ENCODE measurements at places on chromosomes 3 and 15.

DNA sequence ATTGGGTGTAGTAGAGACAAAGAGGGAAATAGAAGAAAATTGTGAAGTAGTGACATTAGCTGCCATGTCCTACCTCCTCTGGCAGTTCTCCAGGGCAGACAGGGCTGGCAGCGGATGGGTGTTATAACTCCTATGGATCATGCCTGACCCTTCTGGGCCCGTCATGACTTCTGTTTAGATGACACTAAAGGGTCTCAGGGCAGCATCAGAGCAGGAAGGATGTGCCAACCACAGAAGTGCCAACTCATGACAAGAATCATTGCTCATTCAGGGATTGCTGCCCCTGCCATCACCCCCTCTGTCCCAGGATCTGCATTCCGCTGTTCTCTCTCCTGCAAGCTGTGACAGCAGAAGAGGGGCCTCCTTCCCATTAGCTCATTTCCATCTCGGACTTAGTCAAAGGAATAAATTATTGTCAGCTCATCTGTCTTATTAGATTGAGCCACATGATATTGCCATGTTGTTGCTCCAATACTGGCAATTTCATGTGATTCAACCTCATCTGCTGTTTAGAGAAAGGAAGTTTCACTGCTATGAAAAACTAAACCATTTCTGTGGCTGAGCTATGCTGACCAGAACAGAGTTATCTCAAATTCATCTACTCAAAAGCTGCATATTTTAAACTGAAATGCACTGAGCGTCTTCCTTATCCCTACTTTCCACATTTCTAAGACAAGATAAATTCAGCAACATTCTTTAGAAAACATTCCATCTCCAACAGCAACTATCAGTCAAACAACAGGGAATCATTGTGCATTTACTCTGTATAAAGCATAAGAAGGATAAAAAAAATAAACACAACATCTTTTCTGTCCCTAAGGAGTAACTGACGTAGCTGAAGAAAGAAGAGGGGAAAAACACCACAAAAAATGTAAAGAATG lies 271.6 kb downstream of the FHIT start:
- no peak for DNase-seq

DNA sequence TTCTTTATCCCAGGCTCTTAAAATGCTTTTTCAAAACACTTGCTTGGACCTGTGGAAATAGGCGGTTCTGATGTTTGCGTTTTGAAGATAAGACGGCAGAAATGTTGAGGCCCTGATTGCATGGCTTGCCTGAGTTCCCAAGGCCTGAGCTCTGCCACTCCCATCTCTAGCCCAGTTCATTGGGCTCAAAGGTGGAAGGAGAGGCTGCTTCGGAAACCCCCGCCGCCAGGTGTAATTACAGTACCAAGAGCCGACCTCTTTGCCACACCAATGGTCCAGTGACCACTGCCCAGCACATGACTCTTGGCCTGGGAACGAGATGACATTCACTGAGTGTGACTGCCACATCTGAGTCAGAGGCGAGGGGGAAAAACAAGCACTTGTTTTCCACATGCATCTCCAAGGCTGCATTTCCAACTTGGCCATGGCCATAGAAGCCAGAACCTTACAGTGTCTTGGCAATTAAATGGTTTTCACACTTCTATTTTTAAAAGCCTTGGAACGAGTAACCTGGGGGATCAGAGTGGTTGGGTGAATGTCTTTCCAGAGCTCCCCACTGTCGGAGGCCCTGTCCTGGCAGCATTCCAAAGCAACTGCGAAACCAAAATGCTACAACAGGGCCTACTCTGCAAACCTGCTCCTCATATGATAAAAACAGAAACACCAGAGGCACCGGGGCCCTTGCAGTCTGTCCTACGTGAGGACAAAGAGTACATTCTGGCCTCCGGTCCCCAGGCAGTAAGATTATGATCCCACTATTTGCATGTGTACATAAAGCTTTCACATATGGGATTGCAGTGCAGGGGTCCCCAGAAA lies 63.8 kb upstream of the CGNL1 start:
- DNase-seq = no peak

DNA sequence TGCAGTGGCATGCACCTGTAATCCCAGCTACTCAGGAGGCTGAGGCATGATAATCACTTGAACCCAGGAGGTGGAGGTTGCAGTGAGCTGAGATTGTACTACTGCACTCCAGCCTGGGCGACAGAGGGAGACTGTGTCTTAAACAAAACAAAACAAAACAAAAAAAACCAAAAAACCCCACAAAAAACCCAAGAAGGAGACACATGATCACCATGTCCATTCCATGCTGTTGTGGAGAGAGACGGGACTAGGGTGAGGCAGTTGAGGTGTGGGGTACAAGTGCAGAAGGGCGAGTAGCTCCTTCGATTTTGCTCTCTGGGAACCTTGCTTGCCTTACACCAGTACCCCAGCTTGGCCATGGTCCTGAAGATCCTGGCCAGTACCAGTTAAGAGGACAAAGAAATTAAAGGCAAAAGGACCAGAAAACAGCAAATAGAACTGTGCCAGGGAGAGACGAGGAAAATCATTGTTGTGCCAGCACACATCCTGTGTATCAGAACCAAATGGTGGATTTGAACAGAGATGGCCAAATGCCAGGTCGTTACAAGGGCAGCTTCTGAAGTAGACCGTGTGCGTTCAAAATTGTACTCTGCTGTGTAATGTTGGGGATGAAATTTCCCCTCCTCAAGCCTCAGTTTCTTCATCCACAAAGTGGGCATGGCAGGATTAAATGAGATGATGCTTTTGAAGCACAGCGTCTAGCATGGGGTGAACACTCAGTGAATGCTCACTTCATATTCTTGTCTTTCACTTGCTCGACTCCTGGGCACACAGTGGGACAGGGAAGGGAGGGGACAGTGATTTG lies 42.9 kb upstream of the CTSH start:
- DNase-seq = no peak

- DNase-seq = no peak
These were observed 60.3 kb downstream of the CHRD start for GRCh38 chr3:184440151-184440550.

- no peak for DNase-seq
These were observed 18.0 kb downstream of the LRRK1 start for GRCh38 chr15:100937171-100937570.

DNA sequence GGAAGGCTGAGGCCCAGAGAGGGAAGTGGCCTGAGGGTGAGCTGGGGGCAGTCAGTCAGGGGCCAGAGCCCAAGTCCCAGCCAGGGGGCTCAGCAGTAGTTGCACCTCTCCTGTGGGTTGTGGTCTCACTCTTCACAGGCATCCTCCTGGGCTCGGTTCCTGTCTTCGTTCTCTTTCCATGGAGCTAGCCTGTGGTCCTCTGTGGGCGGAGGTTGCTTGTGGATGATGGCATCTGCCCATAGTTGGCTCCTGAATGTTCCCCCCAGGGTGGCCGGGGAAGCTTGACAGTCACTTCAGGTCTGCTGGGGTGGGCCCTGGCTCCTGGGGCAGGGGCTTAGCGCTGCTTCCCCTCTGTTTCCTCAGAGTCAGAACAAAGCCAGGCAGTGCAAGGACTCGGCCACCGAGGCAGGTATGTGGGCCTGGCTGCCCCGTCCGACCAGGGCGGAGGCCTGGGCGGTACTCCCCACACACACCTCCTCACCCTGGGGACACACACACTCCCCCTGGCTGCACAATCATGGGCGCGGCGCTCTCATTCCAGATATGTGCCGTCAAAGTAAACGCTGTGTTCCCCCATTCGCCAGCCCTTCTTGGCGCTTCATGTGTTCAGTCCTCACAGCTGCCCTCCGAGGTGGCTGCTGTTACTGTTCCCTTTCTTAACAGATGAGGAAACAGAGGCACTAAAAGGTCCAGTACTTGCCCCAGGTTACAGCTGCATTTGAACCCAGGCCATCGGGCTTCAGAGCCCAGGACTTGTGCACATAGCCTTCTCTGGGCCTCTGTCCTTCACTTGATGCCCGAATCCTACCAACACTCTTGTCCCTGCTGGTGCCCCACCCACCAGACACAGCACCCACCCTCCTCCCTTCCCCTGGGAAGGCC lies 34.5 kb downstream of the PSTPIP1 start:
- no peak for DNase-seq

DNA sequence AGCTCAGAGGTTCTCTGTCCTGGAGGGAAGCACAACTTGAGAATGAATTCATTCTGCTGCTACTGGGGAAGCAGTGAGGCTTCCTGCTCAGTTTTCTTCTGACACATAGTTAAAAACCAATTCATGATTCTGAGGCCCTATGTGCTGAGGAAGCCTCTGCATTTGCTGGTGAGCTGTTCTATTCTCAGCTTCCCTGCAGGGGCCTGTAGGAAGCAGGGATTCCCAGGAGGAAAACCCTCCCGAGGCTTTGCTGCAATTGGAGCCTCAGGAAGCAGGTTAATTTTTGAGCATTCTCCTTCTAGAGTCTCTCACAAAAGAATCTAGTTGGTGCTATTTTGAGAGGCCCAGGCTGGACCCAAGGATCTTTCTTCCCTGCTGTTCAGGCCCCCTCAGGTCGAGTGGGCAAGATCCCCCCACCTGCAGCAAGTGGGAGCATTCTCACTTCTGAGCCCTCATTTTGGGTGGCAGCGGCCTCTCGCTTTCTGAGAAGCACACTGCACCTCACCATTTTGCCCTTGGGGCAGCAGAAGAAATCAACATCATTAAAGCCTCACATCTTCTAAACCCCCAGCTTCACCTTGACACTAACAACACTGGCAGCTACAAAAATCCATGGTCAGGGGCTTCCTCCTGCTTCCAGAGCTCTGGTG lies 197.5 kb upstream of the TSC22D2 start:
- DNase-seq = no peak

DNA sequence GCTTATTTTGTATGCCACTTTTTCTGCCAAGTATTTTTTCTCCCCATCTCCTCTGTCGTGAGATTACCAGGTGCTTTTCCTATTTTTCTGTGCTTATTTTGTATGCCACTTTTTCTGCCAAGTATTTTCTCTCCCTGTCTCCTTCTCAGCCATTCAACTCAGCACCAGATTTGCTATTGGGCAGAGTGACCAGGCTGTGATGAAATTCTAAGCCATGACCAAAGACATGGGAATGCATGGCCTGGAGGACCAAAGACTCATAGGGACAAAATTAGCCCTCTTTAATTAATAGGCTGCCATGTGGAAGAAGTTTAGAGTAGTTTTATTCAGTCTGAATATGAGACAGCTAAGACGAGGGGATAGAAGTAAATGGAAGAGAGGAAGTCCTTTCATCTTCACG lies 257.4 kb downstream of the SQOR start:
- no peak for DNase-seq

DNA sequence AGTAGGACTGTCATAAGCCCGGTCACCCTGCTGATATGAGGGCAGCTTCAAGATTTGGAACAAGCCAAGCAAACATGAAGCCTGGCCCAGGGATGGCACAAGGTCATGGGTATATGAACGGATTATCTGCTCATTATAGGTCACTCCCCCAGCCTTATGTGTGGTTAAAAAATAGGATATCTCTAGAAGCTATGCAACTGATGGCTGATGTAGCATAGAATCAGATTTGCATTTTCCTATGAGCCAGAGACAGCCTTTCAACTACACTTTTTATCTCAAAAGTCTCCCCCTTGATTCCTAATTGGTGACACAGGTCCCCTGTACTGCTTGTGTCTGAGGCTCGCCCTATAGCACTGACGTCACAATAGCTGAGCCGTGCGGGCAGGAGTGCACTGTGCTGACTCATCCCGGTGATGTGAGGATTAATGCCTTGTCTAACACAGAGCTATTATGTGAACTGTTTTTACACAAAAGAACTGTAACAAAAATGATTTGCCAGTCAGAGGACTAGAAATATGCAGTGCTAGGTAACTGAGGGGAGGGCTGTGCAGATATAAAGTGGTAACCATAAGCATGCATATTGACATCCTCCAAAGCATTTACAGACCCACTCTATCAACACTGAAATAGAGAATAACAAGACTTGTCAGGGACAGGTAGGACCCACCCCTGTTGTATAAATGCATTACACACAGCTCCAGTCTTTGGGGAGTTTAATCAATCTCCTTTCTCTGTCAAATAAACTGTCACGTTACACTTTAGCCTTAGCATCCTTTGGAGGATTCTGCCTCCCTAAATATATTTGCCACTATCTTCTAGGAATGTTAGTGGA lies 204.9 kb downstream of the TIGIT start:
- DNase-seq = no peak

- no peak for DNase-seq
These were observed 40.6 kb downstream of the AMOTL2 start for GRCh38 chr3:134333522-134334181.

DNA sequence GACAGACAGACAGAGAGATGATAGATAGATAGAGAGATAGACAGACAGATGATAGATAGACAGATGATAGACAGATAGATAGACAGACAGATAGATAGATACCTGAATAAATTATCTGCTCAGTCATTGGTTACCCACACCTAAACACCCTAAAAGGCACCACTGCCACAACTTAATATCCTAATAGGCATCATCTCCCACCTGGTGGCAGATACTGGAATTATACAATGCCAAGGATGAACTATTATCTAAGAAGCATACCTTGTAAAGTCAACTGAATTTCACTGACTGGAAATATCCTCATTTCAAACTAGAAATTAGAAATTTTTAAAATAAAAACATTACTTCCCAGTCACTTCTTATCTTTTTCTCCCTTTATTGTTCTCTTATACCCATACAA lies 19.4 kb upstream of the ATP8B4 start:
- DNase-seq = no peak

GRCh38 chr3:101631098-101631796 lies 45.7 kb downstream of the ZBTB11 start:
- no peak for DNase-seq

DNA sequence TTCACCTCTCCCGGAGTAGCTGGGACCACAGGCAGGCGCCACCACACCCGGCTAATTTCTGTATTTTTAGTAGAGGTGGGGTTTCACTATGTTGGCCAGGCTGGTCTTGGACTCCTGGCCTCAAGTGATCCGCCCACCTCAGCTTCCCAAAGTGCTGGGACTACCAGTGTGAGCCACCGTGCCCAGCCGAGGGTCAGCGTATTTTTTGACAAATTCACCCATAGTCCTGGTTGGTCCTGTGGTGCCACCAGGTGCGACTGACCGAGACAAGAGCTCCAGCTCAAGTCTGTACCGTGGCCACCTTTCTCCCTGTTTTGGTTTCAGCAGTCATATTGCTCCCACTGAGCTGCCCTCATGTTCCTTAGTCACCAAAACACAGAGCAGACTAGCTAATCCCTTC lies 8.8 kb downstream of the SLC51A start:
- DNase-seq = no peak

GRCh38 chr3:76694063-76694462 lies 345.8 kb upstream of the ROBO2 start:
- DNase-seq = no peak

- DNase-seq = no peak
These were observed 373.1 kb upstream of the THRB start for GRCh38 chr3:24867783-24868182.

DNA sequence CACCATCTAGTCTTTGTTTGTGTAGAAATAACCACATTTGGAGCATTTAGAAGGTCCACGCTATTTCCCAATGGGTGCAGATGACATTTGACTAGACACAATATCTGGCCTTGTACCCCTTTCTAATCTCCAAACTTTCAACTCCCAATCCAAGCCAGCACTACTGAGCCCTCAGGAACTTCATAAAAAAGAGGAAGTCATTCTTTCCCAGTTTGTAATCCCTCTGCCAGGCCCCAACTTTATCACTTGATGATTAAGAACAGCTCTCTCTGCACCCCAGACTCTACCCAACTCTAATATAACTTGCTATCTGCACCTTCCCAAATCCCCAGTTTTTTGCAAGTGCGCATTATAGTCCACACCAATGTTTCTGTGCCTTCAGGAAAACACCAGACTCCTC lies 170.2 kb downstream of the KCNMB2 start:
- no peak for DNase-seq

- no peak for DNase-seq
These were observed 259.9 kb upstream of the RGMA start for GRCh38 chr15:93348711-93349545.

GRCh38 chr3:186687120-186687651 lies 21.4 kb downstream of the HRG start:
- DNase-seq = no peak
